ENCODE measurements at places on chromosomes 12 and 14.
A peak's percentile ranks its signal among the peaks of the same experiment; 100 is the strongest.

- H3K36me3 ChIP-seq = no peaks in the 10 kb centered on the region
- peaks cover 4% of the 10 kb centered on the region for H3K27me3 ChIP-seq
These were observed 309.1 kb downstream of the EMP1 start for GRCh38 chr12:13505636-13506035.

DNA sequence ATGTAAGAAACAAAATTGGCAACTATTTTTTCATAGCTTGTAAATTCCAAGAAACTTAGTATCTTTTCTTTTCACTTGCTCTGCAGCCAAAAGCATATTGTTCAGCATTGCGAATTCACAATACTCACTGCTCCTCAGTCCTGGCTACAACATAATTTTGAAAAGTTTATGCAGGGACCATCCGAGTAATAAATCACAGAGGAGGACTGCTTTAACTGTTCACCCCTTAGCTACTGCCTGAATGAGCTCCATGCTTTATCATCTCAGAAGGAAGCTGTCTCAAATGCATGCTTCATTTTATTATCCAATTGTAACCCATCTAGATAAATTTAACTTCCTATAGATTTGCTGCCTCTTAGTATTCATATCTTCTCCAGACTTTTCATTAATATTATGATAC is 827.8 kb downstream of the DIO2 start:
- DNase-seq = no peak
- no peak overlapping the region for H3K4me3 ChIP-seq
- H3K4me1 ChIP-seq = no peaks in the 10 kb centered on the region

GRCh38 chr14:32594766-32595165 is 265.7 kb downstream of the AKAP6 start:
- H3K36me3 ChIP-seq = no peaks in the 10 kb centered on the region
- H3K4me1 ChIP-seq = peaks cover 6% of the 10 kb centered on the region
- H3K27me3 ChIP-seq = no peaks in the 10 kb centered on the region
- DNase-seq = peak; percentile 60
- peak overlapping the region; percentile 33 for H3K4me3 ChIP-seq
- no peak overlapping the region for H3K27ac ChIP-seq

DNA sequence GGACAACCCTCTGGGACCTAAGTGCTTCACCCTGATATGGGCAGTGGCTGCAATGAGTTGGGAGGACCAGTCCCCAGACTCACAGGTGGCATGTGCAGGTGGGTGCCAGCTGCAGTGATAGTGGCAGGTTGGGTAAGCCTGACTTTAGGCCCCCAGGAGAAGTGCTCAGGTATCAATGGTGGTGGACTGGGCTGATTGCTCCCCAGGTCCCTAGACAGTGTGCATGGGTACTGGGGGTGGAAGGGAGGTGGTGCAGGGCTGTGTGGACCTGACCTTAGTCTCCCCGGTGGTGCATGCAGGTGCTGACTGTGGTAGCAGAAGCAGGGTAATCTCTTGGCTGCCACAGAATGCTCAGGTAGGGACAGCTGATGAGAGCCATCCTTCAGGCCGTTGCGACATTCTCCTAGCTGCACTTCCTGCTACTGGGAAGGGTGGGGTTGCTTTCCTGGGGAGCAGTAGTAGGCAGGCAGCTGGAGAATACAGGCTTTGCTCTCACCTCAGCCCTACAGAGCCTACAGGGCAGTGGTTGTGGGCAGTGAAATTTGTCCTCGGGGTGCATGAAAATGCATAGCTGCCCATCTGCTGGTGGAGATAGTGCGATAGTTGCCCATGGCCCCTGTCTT is 33.3 kb upstream of the CCND2 start:
- no peak for DNase-seq
- no peak overlapping the region for H3K27ac ChIP-seq
- H3K4me3 ChIP-seq = no peak overlapping the region
- no peaks in the 10 kb centered on the region for H3K4me1 ChIP-seq

DNA sequence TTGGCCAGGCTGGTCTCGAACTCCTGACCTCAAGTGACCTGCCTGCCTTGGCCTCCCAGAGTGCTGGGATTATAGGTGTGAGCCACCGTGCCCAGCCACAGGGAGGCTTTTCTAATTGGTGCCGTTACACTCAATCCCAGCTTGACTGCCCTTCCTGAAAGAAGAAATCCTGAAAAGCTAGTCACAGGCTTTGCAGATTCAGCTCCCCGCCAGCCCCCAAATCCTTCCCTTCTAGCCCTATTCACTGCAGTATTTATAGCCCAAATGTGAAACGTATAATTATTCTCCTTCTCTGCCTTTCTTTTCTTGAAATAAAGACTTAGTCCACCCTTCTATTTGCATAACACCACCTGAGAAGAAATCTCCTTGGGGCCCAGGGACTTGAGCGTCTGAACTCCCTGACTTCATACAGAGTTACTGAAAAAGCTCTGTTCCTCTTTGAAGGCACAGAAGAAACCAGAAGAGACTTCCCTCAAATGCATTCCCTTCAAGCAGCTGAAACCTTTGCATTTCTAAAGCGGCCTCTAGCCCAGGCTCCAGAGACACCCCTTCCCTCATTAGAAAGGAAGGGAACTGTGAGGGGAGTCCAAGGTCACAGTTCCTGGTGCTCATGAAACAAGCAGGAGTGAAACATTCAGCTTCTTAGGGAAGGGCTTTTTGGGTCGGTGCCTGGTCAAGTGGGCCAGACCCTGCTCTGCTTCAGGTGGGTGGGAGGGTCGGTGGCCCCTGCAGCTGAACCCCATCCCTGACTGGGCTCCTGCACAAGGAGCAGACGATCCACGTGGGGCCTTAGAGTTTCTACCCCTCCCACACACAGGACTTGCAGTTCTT is 42.3 kb upstream of the BATF start:
- DNase-seq = no peak
- H3K36me3 ChIP-seq = peaks cover 21% of the 10 kb centered on the region
- H3K4me1 ChIP-seq = no peaks in the 10 kb centered on the region
- H3K27me3 ChIP-seq = peaks cover 4% of the 10 kb centered on the region
- H3K4me3 ChIP-seq = no peak overlapping the region

GRCh38 chr12:2373307-2373706 is 320.5 kb downstream of the CACNA1C start:
- H3K27ac ChIP-seq = no peak overlapping the region
- no peak overlapping the region for H3K4me3 ChIP-seq
- DNase-seq = no peak
- H3K4me1 ChIP-seq = no peaks in the 10 kb centered on the region

GRCh38 chr12:52896190-52897100 is 8.4 kb downstream of the KRT8 start:
- no peak overlapping the region for H3K27ac ChIP-seq
- H3K27me3 ChIP-seq = no peaks in the 10 kb centered on the region
- peaks cover 7% of the 10 kb centered on the region for H3K4me1 ChIP-seq

GRCh38 chr12:53166837-53167236 is 13.7 kb upstream of the ZNF740 start:
- H3K27me3 ChIP-seq = no peaks in the 10 kb centered on the region
- no peak overlapping the region for H3K27ac ChIP-seq
- H3K4me3 ChIP-seq = no peak overlapping the region
- peaks cover 44% of the 10 kb centered on the region for H3K36me3 ChIP-seq
- H3K4me1 ChIP-seq = peaks cover 6% of the 10 kb centered on the region

GRCh38 chr14:36556811-36557433 is 25.5 kb downstream of the NKX2-8 start:
- H3K27me3 ChIP-seq = peaks cover 20% of the 10 kb centered on the region
- no peaks in the 10 kb centered on the region for H3K4me1 ChIP-seq
- H3K27ac ChIP-seq = no peak overlapping the region
- no peak overlapping the region for H3K4me3 ChIP-seq

DNA sequence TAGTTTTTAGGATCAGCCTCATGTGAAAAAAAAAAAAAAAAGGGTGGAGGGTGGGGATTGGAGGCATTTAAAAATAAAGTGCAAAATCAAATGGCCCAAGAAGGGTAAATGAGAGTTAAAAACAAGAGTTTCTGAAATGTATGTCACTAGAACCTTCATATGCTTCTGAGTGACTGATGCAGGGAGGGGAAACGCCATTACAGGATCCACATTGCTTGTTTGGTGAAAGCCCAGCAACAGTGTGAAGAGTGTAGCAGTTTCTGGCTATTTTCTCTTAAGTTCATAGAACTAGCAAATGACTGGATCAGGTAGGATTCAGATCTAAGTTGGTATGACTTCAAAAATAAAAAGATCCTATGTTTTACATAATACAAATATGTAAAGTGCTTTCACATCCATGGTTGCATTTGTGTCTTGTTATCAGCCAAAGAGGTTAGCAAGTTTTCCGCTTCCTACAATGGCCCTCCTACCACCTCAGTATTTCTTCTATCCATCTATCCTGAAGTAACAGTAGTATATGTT is 2.9 kb downstream of the CHPT1 start:
- H3K4me3 ChIP-seq = no peak overlapping the region
- no peak for DNase-seq
- no peaks in the 10 kb centered on the region for H3K36me3 ChIP-seq
- H3K27me3 ChIP-seq = no peaks in the 10 kb centered on the region
- H3K4me1 ChIP-seq = peaks cover 8% of the 10 kb centered on the region
- no peak overlapping the region for H3K27ac ChIP-seq

DNA sequence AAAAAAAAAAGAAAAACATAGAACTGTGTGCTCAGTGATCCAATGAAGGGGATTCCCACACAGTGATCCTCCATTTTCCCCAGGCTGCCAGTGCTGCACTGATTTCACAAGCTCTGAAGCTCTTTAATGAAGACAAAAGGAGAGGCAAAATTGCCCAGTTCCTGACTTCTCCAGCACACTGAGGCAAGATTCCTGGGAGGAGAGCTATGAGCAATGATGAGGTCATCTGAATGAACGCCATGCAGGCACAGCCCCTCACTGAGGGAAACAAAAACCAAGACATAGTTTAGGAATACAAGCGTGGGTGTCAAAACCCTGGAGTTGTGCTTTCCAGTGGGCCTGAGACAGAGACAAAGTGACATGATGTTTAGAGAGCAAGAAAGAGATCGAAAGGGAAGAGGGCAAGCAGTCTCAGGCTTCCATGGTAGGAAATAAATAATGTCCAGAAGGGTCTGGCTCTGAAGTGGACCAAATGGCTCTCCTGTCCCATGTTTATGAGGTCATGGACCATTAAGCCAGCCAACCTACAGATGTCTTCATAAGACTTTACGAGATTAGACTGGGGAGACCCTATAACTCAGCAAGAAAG is 40.9 kb upstream of the SMUG1 start:
- no peaks in the 10 kb centered on the region for H3K36me3 ChIP-seq
- H3K4me3 ChIP-seq = no peak overlapping the region
- peaks cover 11% of the 10 kb centered on the region for H3K4me1 ChIP-seq
- peak; percentile 97 for DNase-seq
- H3K27ac ChIP-seq = peak overlapping the region; percentile 85

GRCh38 chr12:100376161-100376560 is 19.3 kb downstream of the SLC17A8 start:
- H3K36me3 ChIP-seq = no peaks in the 10 kb centered on the region
- no peak overlapping the region for H3K27ac ChIP-seq
- H3K4me1 ChIP-seq = no peaks in the 10 kb centered on the region
- DNase-seq = no peak
- H3K4me3 ChIP-seq = no peak overlapping the region

- no peak for DNase-seq
- no peak overlapping the region for H3K27ac ChIP-seq
- H3K4me3 ChIP-seq = no peak overlapping the region
- H3K36me3 ChIP-seq = no peaks in the 10 kb centered on the region
- H3K27me3 ChIP-seq = peaks cover 4% of the 10 kb centered on the region
These were observed 8.0 kb upstream of the C12orf42 start for GRCh38 chr12:103503546-103504480.

DNA sequence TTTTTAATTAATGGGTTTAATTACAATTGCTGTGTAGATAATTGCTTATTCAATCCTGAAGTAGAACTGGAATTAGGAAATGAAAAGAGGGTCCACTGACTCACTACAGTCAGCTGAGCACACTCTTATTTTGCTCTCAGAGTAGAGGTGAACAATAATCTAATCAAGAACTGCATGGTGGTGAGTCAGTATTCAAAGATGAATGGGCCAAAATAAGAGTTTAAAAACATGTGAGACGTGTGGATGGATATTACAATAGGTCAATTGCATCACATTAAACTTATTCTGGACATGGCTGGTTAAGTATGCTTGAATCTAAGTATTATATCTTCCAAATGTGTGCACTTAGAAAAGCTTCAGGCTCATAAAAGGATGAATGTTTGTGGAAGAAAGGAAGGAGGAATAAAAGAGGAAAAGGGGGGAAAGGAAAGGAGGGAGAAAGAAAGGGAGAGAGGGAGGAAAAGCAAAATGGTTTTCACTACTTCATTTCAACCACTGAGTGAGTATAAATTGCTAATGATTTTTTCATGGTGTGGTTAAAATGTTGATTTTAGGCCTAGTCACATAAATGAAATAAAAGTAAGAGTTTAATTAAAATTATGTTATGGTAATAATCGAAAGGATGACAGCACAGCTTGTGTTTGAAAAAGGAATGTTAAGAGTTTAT is 27.0 kb upstream of the EEA1 start:
- H3K36me3 ChIP-seq = no peaks in the 10 kb centered on the region
- no peak overlapping the region for H3K27ac ChIP-seq
- no peak overlapping the region for H3K4me3 ChIP-seq

Measured in mesenchymal stem cell (in vitro differentiated cells and primary cell).